ENCODE measurements at places on chromosomes 1 and 21.

DNA sequence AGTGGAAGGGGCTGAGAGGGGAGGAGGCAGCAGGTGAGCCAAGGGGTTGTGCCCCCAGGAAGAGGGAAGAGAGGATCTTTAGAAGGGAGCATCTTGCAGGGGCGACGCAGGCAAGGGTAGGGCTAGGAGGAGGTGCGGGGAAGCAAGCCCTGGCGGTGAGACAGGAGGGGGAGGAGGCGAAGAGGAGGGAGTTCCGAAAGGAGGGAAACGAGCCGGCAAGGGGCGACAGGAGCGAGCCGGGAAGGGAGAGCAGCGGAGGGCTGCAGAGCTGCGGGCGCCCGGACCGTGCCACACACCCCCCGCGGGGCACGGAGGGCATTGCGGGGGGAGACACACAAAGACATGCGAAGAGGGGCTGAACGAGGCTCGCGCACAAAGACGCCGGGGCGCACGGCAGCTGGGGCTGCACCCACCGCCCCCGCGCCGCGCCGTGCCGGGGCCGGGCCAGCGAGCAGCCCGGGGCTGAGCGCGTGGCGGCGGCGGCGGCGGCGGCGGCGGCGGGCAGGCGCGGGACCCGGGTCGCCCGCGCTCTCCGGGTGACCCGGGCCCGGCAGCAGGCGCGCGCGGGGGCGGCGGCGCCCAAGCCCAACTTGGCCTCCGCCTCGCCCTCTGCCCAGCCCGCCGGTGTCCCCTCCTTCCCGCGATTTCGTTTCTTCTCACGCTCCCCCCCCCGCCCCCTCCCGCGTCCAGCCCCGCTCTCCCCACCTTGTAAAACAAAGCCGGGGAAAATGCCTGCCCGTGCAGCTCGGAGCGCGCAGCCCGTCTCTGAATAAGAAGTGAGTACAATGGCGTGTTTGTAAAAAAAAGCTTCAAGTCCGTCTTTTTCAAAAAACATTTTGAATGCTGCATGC, at the start of gene KCNK2:
TSS of gene KCNK2 (plus strand) at position 206 of the 851 bp plus-strand sequence. CDS start 649 bp downstream, outside the sequence.
- no peak for DNase-seq

DNA sequence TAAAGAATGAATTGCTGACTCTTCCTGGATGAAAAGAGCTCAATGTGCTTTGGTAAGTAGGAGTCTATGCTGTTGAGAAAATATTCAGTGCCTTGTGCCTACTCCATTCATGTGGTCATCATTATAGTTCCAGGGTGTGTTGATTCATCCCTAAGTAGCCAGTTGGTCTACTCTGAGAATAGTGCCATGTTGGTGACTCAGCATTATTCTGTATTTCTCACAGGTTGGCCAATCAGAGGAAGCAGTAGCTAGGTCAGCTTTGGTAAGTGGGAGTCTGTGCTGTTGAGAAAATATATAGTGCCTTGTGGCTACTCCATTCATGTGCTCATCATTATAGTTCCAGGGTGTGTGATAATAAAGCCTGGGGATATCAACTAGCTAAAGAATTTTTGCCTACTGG, 397.3 kb downstream of the AGBL4 start:
- DNase-seq = no peak

DNA sequence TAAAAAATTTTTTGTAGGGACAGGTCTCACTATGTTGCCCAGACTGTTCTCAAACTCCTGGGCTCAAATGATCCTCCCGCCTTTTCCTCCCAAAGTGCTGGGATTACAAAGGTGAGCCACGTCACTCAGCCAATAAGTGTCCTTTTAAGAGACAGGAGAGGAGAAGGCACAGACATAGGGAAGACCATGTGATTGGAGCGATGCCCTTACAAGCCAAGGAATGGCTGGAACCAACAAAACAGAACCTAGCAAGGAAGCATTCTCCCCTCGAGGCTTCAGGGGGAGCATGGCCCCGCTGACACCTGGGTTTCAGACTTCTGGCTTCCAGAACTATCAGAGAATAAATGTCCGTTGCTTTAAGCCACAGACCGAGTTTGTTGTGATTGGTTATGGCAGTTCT, 37.0 kb downstream of the NDUFS5 start:
- DNase-seq = no peak

DNA sequence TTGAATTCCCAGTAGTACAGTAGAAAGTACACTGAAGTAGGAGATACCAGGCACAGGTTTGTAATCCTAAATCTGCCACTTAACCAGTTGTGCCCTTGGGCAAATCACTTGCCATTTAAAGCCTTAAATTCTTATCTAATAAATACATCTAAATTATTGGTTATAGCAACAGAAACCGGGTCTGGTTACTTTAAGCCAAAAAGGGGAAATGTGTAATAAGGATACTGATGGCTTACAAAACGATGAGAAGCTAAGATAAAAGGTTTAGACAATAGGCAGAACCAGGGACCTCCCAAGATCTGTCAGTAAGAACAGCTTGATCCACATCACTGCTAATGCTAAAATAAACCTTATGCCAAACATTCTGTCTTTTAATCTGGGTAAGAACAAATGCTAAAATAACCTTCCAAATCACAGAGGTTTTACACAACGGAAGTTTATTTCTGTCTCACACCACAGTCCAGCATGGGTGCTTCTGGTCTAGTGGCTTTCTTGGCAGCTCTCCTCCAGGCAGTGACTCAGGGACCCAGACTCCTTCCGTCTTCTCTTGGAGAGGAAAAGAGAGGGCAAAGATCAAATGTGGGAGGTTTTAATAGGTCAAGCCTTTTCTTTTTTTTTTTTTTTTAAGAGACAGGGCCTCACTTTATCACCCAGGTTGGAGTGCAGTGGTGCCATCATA, 16.5 kb upstream of the ZMYM1 start:
- no peak for DNase-seq

- peak; percentile 31 for DNase-seq
These were observed 492 bp downstream of the FOXO6 start for GRCh38 chr1:41361495-41362356.

DNA sequence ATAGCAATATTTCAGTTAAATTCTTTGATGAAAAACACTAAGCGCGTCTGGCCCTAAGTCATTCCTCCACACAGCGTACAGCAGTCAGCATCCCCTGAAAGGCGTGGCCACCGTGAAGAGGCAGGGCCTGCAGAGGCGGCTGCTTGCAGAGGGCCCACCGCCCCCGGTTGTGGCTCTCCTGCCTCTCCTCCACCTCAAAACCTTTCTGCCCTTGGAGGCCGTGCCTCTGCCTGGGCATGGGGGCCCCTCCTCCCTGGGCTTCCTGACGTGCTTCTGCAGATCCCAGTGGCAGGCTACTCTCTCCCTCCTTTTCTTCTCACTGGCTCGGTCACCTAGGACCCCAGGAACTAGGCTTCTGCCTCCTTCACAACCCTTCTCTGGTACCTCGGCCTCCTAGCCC, 16.2 kb downstream of the CLSTN1 start:
- DNase-seq = no peak

DNA sequence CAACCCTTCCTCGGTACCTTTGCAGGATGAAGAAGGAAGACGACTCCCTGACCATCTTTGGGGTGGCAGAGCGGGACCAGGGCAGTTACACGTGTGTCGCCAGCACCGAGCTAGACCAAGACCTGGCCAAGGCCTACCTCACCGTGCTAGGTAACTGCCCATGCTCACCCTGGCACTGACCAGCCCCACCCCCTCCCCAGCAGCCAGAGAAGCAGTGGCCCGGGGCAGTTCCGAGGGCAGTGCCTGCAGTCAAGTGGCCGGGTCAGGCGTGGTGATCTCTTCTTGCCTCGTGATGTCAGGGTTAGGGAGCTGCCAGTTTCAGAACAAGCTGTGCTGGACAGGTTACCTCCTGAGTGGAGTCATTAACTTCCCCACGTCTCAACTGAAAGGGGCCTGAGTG, 66.4 kb upstream of the CNTN2 start:
- no peak for DNase-seq

DNA sequence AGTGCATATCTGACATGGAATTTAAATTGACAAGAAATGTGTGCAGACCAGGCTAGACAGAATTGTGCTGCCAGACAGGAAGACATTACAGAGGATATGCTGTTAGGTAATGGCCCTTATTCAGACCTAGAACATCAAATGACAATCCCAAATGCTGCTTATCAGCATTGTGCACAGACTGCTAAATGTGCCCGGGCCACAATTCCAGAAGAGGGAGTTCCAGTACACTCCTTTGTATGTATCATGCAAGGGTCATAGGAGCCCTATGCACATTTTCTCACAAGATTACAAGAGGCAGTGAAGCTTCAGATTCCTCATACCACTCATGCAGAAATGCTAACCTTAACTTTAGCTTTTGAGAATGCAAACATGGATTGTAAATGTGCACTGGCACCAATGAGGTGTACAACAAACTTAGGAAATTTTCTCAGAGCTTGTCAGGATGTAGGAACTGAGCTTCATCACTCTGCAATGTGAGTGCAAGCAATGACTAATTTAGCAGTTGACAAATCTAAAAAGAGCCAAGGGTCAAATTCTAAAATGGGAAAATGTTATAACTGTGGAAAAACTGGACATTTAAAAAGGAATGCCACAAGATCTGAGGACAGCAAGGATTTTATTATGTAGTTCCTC, 273.5 kb downstream of the COL11A1 start:
- DNase-seq = no peak
